Kidney (tissue), 22 donors: ENCODE measurements at places on chromosomes 5 and 9. TPM values are rescaled to one million over a fixed set of nuclear protein-coding genes. Genes with fewer than 3 reads are reported as not detected.

- DNase-seq = no peak
These were observed 2.3 kb upstream of the EFNA5 start for GRCh38 chr5:107673039-107673367.

DNA sequence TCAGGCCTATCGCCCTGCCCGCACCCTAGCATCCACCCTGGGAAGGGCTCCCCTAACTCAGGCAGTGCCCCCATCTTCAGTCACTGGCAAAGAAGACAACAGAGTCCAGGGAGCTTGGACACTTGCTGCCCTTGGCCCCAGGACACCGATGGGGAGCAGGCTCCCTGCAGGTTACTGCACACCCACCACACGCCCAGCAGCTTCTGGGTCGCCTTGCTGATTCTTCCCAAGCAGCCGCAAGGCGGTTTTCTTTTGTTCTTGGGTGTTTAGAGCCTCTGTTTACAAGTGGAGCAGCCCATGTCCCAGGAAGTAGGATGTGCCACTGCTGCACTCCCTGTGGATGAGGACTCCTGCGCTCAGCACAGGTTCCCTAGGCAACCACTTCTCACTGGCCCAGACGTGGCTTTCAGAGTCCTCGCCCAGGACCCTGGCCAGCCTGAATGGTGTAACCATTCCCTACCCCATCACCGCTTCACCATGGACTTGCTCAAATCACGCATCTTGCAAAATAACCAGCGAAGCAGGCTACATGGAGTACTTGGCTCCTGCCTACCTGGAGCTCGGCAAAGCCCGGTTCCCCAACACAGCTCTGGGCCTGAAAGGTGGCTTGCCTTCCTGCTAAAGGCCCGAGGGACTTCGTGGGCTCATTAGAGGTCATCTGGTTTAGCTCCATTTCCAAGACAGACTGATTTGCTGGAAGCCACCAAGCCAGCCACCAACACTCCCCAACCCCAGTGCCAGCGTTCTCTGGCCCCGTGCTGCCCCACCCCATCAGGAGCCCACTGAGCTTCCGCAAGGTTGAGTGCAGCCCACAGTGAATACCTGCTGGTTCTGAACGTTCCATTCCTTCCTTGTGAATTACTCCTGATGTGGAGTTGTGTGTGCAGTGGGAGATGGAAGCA is 60.0 kb downstream of the PSMB7 start:
- DNase-seq = peak; percentile 29

DNA sequence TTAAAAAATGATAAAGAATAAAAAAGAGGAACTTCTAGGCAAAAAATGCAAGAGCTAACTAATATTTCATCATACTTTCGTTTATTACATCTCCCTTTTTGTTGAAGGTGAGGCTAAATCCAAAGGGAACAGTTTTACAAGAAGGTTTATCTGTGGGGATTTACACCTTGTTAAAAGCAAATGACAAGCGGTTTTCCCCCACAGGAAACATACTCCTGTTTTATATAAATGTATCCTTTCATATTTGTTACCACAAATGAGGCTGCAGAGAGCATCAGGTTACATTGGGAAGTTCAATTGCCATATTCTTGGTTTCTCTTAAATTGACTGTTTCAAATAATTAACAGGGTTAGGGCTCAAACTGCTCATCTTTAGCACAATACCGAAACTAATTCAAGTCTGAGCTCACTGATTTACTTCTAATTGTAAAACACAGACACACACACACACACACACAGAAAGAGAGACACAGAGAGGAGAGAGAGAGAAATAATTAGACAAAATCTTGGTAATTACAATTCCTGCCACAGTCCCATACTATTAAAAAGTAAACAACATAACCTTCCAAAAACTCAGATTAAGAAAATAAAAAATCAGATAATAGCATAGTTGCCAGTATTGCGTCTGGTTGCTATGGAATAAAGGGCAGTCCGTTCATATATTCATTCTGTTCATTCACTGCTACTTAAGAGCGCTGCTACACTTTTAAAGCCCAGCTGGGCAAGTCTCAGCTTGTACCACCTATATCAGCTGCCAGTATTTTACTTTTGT is 17.1 kb downstream of the RFX3 start:
- no peak for DNase-seq

DNA sequence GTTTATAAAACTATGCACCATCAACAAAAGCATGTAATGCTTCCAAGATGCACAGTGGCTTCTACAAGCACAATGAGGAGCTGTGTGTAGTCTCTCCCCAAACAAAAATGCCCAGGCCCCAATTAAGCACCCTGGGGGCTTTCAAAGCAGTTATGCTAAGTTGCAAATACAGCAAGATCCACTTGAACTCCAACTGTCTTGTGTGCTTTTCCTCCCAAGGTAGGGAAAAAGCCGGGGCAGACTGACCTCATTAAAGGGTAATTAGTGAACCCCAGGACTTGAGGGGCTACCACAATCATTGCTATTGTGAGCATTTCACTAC is 13.1 kb downstream of the ZNF608 start:
- no peak for DNase-seq

DNA sequence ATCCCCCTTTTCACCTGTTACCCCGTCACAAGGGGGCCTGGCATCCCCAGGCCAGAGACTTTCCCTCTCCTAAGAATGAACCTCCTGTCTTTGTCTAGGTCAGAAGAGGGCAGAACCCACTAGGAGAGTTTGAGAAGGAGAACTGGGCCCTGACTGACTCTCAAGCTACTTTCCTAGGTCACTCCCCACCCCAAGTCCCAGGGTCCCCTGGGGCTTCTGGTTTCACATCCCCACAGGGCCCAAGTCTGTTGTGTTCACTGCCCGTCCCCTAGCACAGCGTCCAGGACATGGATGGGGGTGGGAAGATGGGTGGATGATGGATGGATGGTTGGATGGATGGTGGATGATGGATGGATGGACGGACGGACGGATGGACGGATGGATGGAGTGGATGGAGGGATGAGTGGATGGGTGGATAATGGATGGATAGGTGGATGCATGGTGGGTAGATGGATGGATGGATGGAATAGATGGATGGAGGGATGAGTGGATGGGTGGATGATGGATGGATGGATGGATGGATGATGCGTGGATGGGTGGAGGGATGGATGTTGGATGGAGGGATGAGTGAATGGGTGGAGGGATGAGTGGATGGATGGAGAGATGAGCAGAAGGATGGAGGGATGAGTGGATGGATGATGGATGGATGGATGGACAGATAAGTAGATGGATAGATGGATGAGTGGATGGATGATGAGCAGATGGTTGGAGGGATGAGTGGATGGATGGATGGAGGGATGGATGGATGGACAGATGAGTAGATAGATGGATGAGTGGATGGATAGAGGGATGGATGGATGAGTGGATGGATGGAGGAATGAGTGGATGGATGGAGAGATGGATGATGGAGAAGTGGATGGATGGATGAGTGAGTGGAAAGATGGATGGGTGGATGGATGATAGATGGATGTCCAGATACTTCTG is 50.6 kb downstream of the KCNT1 start:
- DNase-seq = no peak

SEC16A gene
- total RNA-seq = 67.1 TPM

TLR4 gene
- 33.4 TPM for total RNA-seq
